ENCODE measurements at places on chromosomes 4 and X. TPM values are rescaled to one million over a fixed set of nuclear protein-coding genes. Genes with fewer than 3 reads are reported as not detected.

- no peak for DNase-seq
- no peak overlapping the region for H3K27ac ChIP-seq
- no peak overlapping the region for H3K4me3 ChIP-seq
- H3K36me3 ChIP-seq: no peaks in the 10 kb centered on the region
Measured at GRCh38 chr4:183364025-183364424, 41.8 kb upstream of the CLDN24 start.

- no peaks in the 10 kb centered on the region for H3K27me3 ChIP-seq
- no peak overlapping the region for H3K4me3 ChIP-seq
- H3K36me3 ChIP-seq: peaks cover 50% of the 10 kb centered on the region
Measured at GRCh38 chr4:184395451-184395917, 78.9 kb downstream of the IRF2 start.

GRCh38 chr4:3192827-3193226 is 56.1 kb upstream of the MSANTD1 start:
- DNase-seq: no peak
- no peaks in the 10 kb centered on the region for H3K27me3 ChIP-seq

NLGN3 gene
- total RNA-seq: 2.3 TPM

DNA sequence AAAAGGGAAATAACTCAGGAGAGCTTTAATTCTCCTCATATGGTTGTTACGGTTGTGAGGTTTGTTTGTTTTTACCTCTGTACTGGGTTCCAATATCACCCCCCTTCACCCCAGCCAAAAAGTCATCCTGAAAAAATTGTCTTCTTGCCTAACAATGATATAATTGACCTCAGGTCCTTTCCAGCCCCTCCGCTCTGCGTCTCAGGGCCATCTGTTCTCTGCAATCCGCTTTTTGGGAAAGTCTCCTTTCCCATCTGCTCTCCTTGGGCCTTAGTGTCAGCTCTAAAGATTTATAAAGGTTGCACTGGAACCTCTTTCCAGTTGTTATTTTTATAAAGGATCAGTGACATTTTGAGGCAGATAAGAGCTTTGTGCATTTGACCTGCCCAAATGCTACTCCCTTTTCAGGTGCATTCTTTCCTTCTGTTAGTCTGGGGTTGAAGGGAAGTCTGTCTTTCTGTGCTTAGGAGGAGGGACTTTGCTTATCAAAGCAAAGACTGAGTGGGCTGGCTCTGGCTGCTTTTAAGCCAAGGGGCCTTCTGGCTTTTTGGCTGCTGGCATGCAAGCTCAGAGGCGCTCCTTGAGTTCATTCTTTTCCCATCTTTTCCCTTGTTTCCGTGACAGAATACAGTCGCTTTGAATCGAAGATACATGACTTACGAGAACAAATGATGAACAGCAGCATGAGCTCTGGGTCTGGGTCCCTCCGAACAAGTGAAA is 34.1 kb downstream of the DLG3 start:
- H3K27me3 ChIP-seq: no peaks in the 10 kb centered on the region
- H3K27ac ChIP-seq: no peak overlapping the region
- H3K36me3 ChIP-seq: no peaks in the 10 kb centered on the region
- H3K4me3 ChIP-seq: no peak overlapping the region
- H3K4me1 ChIP-seq: no peaks in the 10 kb centered on the region

MEPE gene
- total RNA-seq: not detected

PLP1 gene
- total RNA-seq: not detected

CYLC1 gene
- total RNA-seq: not detected

GAGE12H gene
- not detected for total RNA-seq

GRCh38 chr4:106854569-106855351 is 181.4 kb downstream of the DKK2 start:
- H3K4me1 ChIP-seq: no peaks in the 10 kb centered on the region
- no peak for DNase-seq
- H3K4me3 ChIP-seq: no peak overlapping the region
- H3K36me3 ChIP-seq: no peaks in the 10 kb centered on the region
- H3K27me3 ChIP-seq: no peaks in the 10 kb centered on the region
- H3K27ac ChIP-seq: no peak overlapping the region

DNA sequence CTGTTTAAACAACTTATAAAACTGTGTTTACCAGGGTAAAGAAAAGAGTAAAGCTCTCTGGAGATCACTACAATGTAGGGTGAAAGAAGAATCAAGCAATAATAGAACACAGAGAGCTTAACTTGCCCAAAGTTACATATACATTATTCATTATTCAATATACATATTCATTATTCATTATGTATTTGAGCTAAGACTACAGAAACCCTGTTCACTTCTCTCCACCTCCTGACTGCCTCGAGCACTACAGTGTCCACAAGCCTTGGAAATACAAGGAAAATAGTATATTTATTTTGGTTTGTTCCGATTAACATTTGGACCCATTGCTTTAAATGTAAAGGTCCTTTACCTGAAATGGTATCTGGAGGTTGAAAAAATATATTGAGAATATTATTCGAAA is 35.9 kb upstream of the ELF2 start:
- H3K4me3 ChIP-seq: no peak overlapping the region
- DNase-seq: no peak
- H3K36me3 ChIP-seq: no peaks in the 10 kb centered on the region
- H3K27ac ChIP-seq: no peak overlapping the region

DNA sequence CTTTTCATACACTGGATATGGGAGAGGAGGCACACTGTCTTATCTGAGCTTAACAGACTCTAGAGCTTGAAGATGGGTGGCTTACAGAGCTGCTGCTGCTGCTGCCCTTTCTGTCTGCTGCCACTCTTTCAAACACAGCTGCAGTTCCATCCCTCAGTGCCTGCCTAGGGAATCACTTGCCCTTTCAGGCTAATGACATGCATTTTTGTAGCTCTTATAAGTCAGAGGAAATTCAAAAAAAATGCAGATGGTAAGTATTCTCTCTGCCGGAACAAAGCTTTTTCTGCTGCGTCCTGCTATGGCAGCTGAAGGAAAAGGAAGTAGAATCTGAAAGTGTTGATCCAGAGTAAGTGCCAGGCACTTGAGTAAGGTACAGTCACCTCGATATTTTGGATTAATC is 460.4 kb upstream of the DIAPH2 start:
- no peaks in the 10 kb centered on the region for H3K36me3 ChIP-seq
- no peaks in the 10 kb centered on the region for H3K27me3 ChIP-seq
- DNase-seq: no peak
- no peak overlapping the region for H3K27ac ChIP-seq

- H3K4me3 ChIP-seq: no peak overlapping the region
- H3K27ac ChIP-seq: no peak overlapping the region
- H3K27me3 ChIP-seq: no peaks in the 10 kb centered on the region
- H3K4me1 ChIP-seq: no peaks in the 10 kb centered on the region
- DNase-seq: no peak
- H3K36me3 ChIP-seq: no peaks in the 10 kb centered on the region
Measured at GRCh38 chr4:101910786-101911373, 120.3 kb downstream of the BANK1 start.

DNA sequence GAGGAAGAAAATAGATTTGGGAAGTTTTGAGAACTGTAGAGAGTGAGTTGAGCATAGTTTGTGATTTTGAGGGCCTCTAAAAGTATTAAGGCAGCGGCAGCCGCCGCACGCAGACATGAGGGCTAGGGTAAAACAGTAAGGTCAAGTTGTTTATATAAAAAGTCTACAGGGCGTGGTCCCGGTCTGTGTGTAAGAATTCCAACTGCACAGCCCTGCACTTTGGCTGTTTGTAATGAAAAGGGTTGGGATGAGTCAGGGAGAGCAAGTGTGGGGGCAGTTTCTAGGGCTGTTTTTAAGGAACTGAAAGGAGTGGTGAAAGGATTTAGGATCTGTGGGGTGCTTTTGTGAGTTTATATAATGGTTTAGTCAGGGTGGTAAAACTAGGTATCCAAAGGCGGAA is 55.0 kb downstream of the BEX3 start:
- no peaks in the 10 kb centered on the region for H3K36me3 ChIP-seq
- H3K4me3 ChIP-seq: no peak overlapping the region
- no peaks in the 10 kb centered on the region for H3K27me3 ChIP-seq

GRCh38 chr4:112979881-112980421 is 69.5 kb upstream of the ANK2 start:
- no peak overlapping the region for H3K27ac ChIP-seq
- H3K4me1 ChIP-seq: no peaks in the 10 kb centered on the region
- DNase-seq: no peak
- no peaks in the 10 kb centered on the region for H3K36me3 ChIP-seq
- no peak overlapping the region for H3K4me3 ChIP-seq

GRCh38 chrX:138917781-138918180 is 206.3 kb upstream of the FGF13 start:
- DNase-seq: no peak
- H3K4me3 ChIP-seq: no peak overlapping the region
- H3K36me3 ChIP-seq: no peaks in the 10 kb centered on the region
- H3K27me3 ChIP-seq: no peaks in the 10 kb centered on the region
- no peak overlapping the region for H3K27ac ChIP-seq
